ENCODE measurements at places on chromosomes 12 and 14.
A peak's percentile ranks its signal among the peaks of the same experiment; 100 is the strongest.

DNA sequence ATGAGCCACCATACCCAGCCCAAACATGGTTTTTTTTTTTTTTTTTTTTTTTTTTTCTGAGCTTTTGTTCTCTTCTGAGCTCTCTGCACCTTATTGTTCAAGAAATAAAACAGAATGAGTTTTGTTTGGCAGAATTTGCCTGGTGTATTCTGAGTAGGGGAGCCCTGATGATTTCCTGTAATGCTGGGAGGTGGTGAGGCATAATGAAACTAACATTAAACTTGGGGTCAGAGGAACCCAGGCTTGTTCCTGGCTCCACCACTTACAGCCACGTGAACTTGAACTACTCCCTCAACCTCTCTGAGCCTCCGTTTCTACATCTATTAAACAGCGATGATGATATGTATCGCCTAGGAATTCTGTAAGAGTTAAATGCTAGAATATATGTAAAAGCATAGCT, 276.3 kb upstream of the CRY1 start:
- DNase-seq = no peak

GRCh38 chr12:60100160-60100559, 504.3 kb downstream of the SLC16A7 start:
- DNase-seq = no peak

DNA sequence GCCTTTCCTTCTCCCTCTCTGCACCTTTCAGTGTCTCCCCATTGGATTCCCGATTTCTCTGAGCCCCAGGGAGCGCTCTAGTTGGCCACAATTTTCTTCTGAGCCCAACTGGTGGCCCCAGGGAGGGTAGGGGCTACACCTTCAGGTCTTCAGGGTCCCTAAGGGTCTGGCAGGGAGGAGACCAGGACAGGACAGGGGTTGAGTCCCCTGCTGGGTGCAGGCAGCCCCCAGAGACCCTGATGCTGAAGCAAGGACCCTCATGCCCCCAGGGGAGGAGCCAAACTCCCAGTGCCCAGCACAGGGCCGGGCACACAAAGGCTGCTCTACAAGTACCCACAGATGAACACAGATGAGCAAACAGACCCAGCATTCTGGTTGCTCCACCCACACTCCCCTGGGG, 12.7 kb downstream of the FOXN4 start:
- no peak for DNase-seq

DNA sequence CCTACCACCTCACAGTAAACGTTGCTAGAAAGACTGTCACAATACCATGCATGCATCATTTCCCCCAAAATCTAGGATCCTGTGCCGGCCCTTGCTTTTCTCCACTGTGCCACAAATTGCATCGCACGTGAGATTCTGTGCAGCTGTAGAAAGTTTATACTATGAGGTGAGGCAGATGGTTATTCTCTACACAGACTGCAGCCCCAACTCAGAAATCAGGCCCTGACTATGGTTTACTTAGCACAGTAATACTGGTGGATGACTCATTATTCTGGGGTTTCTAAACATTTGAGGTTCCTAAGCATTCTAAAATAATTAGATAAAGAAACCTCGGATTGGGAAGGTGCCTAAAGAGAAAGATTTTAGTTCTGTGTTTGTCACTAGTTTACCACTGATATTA, 163.8 kb upstream of the CCDC198 start:
- no peak for DNase-seq

GRCh38 chr12:749751-750270, 2.6 kb upstream of the WNK1 start:
- no peak for DNase-seq

DNA sequence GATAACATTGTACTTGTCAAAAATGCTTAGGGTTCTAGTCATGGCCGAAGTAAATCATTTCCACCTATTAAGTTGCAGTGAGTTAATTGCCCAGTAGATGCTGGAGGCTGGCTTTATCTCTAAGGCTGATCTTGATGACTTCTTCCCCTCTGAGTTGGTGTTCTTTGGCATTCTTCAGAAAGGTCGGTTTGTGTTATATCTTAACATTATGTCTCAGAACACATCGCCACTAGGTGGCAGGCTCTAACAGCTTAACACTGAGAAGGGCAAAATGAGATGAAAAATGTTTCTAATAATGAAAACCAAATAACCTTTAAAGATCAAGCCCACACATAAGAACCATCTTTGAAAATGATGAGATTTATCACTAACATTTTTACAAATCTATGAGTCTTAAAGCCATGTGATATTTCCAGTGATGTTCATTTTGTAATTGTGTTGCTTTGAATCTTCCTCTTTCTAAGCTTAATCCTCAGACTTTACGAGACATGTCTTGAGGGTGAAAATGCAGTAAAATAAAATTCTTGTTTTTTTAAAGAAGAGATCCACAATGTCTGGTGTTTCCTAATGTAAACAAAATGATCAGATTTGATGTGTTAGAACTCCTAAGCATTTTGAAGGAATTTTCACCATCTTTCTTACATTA, 28.6 kb downstream of the SUDS3 start:
- DNase-seq = peak; percentile 45

- DNase-seq = no peak
Measured at GRCh38 chr14:65783576-65783975, 371.0 kb downstream of the FUT8 start.

DNA sequence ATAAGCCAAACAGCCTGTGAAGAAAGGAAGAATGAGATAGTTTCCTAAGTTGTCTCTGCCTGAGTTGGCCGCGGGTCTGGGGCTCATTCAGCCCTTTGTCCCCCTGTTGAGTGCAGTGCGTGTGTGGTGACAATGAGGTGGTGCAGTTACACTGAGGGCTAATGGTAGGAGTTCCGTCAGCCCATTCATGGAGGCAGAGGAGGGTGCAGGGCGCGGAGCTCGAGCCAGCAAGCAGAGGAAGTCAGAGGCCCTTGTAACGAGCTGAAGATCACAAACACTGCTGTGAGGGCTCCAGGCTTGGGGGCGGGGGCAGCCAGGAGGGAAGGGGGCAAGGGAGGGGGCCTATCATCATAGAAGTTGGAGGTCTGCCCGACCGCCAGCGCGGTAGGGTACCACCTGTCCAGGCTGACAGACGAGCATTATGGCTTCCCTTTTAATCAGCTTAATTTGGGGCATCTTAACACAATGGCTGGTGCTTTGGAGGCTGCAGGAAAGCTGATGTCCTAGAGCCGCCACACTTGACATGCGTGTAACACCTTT, 20.5 kb downstream of the CCND2 start:
- DNase-seq = no peak

DNA sequence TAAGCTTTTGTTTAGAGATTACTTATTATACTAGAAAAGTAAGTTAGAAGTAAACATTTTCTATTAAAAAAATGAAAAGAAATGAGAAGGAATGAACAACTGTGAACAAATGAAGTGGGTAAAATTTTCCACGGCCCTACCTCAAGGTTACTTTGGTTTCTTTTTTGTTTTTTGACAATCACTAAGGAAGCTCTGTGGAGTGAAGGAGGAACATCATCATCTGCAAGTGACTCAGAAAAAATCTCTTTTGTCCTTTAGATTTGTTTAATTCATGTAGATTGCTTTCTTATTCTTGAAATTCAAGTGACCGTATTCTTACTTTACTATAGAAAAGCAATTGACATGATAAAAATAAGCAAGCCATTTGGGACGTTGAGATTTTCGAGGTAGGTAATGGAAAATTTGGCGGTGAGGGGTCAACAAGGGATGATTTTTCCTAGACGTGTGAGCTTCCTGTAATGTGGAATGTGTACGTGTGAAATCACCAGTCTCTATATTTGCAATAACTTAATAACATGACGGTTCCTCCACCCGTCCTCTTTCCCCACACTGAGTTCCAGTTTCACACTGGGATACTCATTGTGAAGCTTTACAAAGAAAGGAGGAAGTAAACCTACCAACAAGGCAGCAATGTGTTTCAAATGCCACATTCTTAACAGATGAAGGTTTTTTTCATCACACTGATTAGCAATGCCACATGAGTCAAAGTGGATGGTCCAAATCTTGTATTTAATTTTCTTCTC, 62.3 kb upstream of the EGLN3 start:
- DNase-seq = no peak

GRCh38 chr12:103392722-103393121, 103.0 kb downstream of the C12orf42 start:
- no peak for DNase-seq

GRCh38 chr12:68806488-68807237, 1.3 kb upstream of the MDM2 start:
- no peak for DNase-seq

DNA sequence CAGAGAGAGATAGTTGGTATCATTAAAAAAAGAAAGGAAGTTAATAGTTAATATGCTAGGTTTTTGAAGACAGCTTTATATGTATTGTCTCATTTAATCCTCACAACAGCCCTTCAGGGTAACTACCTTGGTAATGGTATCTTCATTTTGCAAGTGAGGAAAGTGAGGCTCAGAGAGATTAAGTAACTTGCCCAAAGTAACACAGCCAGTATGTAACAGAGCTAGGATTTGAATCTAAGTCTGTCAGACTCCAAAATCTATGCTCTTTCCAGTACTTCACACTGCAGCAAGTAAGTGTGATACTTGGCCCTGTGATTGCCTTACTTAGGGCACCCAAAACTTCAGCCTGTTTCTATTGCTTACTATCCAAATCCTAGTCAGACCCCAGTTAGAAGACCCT, 7.0 kb downstream of the SRP54 start:
- DNase-seq = no peak

- DNase-seq = no peak
Measured at GRCh38 chr12:121330692-121331091, 21.5 kb downstream of the ANAPC5 start.

DNA sequence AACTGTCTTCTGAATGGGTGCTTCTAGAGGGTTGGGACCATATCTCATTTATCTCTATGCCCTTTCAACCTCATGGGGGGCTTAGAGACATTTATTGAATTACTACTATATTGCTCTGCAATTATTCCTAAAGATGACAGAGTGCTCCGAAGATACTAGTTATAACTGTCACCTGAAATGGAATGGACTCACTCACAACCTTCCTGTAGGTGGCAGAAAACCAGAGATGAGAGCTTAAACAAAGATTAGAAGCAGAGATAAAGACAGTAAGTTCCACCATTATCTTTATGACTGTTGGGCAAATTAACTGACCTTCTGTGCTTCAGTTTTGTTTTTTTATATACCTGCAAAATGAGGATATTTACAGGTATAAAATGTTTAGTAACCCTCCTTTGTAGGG, 31.5 kb upstream of the GTF2A1 start:
- DNase-seq = no peak

DNA sequence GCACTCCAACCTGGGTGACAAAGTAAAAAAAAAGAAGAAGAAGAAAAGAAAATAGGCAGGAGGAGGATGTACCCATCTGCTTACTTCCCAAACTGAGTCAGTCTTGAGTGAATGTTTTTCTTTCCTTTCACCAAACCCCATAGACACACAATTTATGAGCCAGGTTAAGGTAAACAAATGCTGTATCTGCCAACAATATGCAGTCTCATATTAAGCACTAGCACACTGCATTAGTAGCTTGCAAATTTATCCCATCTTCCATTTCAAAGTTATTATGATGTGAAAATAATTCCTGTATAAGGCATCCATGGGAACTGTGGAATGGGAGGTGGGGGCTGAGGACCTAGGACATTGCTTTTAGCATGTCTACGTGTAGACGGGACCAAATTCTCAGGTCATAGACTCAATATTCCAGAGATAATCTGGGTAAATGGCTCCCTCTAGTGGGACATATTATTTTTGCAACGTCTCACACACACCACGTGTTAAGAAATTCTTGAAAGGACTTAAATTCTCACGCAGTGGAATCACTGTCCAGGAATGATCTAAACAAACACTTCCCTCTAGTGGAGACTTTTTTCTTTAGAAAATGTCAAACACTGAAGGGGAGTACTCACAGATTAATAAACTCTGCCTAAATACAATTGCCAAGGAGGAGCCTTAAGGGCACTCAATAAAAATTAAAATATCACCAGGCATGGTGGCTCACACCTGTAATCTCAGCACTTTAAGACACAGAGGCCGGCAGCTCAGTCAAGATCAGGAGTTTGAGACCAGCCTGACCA, 17.1 kb upstream of the OR10P1 start:
- DNase-seq = peak; percentile 76

DNA sequence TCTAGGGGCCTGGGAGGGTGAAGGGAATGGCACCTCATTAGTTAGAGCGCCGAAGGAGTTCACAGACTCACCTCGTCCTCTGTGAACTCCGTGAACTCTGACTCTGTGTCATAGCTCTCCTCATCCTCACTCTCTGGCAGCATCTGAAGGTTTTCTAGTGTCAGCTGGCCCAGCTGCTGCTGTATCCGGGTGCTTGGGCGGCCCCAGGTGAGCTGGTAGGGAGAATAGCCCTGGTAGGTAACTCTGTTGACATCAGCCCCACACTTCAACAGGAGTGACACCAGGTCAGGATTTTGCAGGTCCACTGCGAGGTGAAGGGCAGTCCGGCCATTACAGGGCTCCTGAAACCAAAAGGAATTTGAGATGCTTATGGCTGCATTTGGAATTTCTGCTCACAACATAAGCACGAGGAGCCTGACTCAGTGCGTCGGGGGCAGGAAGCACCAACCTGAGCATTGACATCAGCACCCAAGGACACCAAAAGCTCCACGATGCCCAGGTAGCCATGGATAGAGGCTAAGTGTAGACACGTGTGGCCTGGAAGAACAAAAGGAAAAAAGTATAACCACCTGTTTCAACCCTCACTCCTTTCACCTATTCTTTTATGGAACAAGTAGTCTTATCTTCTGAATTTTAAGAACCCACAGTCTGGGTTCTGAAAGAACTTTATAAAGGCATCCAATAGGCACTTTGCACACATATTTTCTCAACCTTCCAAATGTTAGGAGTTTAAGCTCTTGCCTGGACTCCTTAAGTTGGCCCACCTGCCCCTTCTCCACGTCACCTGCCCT, 2.0 kb downstream of the NFKBIA start:
- no peak for DNase-seq

- peak; percentile 53 for DNase-seq
Measured at GRCh38 chr14:88559852-88560251, 3.0 kb upstream of the ZC3H14 start.

GRCh38 chr12:124441443-124442194, 125.8 kb downstream of the NCOR2 start:
- DNase-seq = peak; percentile 91

- DNase-seq = no peak
Measured at GRCh38 chr12:128542844-128543243, 275.9 kb downstream of the TMEM132C start.

DNA sequence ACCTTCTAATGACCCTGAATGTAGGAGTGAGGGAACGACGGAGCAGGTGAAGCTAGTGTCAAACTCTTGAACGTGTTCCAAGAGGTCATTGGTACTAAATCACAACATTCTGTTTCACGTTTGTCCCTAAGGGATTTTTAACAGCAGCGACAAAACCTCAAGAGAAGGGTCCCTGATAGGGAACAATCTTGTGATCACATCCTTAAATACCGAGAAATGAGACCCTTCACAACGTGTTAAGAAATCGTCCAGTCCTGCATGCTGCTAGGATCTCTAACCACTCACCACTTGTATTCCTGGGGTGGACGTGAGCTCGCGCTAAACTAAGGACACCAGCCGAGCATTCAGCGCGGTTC, 134.1 kb upstream of the KRAS start:
- no peak for DNase-seq

GRCh38 chr12:6272300-6273204, 37.9 kb upstream of the PLEKHG6 start:
- no peak for DNase-seq
